ENCODE measurements at places on chromosomes 7 and 10.

GRCh38 chr7:54332301-54332700 is 209.9 kb upstream of the VSTM2A start:
- ATAC-seq: no peak

GRCh38 chr10:117198088-117198487 is 799 bp downstream of the KCNK18 start:
- ATAC-seq: no peak

DNA sequence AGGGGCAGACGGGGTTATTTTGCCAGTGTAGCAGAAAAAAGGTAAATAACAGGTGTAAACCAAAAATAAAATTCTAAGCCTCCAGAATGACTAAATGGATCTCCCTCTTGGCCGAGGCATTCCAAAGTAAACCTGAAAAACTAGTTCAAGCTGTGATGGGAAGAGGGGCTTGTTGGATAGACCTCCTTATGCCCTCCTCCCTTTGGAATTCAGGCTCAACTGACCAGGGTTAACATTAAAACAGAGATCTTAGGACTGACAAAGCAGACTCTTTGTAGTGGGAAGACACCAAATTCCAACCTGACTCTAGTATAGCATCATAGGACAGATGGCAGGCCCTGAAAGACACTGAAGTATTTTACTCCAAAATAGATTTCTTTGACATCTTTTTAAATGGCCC is 113.8 kb upstream of the ITGB1 start:
- no peak for ATAC-seq

GRCh38 chr10:458421-458851 is 231.0 kb downstream of the DIP2C start:
- no peak for ATAC-seq

GRCh38 chr10:121268363-121268762 is 329.9 kb downstream of the FGFR2 start:
- no peak for ATAC-seq

DNA sequence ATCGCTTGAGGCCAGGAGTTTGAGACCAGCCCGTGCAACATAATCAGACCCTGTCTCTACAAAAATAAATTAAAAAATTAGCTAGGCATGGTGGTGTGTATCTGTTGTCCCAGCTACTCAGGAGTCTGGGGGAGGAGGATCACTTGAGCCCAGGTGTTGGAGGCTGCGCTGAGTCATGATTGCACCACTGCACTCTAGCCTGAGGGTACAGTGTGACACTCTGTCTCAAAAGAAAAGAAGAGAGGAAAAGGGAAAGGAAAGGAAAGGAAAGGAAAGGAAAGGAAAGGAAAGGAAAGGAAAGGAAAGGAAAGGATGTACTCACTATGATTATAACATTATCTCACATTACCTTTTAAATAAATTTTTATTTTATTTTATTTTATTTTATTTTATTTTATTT is 56.5 kb upstream of the MPP7 start:
- no peak for ATAC-seq

- ATAC-seq: no peak
Observed at GRCh38 chr7:129308047-129308446, 83.2 kb downstream of the AHCYL2 start.

DNA sequence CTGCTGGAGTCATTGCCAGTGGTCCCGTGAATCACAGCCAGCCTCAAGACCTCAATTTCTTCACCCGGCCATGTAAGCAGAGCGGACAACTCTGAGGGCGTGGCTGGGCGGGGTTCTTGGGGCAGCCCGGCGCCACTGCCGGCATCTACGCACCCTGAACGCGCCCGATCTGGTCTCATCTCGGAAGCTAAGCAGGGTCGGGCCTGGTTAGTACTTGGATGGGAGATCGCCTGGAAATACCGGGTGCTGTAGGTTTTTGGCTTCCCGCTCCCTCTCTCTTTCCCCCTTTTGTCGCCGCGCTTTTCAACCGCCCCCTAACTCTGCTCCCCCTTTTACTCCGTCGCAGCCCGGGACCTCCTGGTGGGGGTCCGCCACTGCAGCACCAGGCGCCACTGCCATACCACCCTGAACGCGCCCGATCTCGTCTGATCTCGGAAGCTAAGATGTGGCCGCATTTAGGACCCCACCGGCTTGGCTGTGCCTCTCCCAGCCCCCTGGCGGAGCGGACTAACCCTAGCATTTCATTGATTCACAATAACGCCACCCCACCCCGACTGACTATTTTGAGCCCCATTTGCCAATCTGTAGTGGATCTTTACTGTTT is 25.3 kb downstream of the GARIN1A start:
- ATAC-seq: peak; percentile 85

DNA sequence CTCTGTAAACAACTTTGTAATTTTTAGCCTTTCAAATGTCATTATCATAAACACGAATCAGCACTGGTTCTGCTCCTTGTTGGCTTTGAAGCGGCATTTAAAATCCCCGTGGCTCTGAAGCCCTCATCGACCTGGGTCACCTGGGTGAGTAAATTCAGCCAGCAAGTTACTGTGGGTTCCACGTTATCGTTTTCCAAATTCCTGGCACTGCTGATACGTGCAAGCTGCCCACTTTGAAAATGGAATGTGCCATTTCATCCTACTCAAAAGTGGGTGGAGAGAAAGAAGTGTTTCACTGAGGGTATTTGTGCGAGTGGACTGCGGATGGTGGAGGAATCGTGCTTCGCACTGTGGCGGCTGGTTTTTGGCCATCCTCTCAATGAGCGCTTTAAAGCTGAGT is 281.7 kb downstream of the KLF6 start:
- no peak for ATAC-seq

- ATAC-seq: no peak
Observed at GRCh38 chr10:17120694-17121093, 8.9 kb downstream of the CUBN start.

DNA sequence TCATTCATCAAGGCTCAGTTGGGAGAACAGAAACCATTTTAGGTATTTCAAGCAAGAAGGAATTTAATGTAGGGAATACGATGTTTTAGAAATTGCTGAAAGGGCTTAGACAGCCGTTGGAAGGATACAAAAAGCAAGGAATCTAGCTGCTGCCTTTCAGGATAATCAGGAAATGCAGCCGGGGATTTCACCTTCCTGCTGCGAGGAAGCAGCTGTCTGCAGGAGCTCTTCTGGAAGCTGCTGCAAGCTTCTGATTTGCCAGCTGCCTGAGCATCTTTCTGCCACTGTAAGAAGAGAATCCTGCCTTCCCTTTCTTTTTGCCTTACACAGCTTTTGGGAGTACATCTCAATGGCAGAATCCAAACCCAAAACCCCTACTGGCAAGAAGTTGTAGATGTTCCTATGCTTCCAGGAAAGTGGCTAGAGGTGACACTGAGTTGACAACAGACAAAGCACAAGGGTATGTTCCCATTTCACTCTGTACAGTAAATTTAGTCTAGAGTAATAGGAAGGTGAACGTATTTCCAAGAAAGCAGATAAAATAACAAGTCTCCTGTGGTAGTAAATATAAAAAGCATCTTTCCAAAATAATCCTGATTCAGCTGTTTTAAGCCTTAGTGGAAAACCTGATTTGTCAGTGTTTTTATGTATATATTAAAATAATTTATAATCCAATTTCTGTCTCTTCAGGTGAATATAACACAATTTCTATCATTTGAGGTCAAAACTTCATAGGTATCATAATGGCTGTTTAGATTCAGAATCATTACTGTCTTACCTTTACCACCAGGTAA is 148.4 kb upstream of the LRGUK start:
- ATAC-seq: no peak

Measured in SK-N-SH treated with all-trans-retinoic acid at 6 μM for 48 hours (cell line).